ENCODE measurements at places on chromosomes 1 and 21.

DNA sequence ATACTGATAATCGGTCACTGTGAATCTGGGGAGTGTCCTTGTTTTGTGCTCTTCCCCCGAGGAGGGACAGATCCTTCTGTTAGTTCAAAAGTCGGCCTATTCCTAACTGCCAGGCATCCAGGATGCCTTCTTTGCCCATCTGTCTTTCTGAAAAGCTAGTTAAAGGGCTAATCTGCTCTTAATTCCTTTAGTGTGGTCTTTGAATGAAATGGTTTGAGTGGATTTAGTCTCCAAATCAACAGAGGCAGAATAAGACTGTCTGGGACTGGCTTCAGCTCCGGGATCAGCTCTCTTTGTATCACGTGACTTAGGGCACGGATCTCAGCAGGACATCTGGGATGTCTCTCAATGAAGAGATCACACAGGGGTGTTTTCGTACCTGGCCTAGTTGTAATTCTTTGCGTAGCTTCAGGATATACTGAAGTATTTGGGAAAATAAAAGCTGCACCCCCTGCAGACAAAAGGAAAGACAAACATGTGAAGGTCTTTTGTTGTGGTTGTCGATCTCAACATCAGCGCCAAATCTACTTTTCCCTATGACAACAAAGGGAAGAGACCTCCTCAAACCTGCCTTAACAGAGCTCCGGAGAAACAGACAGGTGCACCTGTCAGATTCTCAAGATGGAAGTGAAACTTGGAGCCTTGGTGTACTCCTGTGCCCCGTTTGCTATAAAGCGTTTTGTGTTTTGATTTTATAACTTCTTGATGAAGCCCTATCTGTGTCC lies 97.9 kb downstream of the ERG start:
- no peak for DNase-seq

DNA sequence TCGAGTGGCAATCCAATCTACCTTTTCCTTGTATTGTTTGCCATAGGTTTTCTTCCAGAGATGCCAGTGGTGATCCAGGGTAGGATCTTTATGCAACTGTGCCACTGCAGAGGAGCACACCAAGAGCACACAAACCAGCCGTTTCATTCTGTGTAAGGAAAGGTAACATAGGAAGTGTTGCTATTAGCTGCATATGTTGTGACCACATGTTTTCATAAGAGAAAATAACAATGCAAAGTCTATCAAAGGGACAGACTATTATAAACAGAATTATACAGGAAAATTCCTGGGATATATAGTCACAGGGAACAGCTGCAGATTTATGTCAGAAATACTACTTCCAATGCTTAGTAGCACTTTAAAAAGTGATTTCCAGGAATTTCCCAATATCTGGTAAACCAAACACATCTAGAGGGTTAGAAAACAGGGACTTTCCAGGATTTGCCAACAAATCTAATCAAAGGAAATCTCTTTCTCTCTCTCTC lies 919 bp downstream of the CTSS start:
- DNase-seq = peak; percentile 40

DNA sequence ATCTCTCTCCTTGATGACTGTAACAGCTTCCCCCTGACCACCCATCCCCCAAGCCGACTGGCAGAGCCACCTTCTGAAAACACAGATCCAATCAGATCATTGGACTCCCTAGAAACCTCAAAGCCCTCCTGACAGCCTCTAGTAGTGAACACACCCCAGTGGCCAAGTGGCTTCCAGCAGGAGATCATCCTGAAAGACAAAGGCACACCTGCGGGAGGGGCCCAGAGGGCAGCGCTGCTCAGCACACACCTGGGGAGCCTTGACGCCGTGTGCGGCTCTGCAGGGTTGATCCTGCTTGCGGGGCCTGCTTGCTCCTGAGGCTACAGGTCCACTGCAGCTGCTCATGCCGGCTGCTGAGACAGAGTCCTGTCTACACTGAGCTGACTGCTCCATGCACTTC lies 41.5 kb downstream of the SLC66A1 start:
- DNase-seq = no peak

- DNase-seq = no peak
These were observed 128.5 kb upstream of the RRP15 start for GRCh38 chr1:218156595-218156994.

- DNase-seq = peak; percentile 11
These were observed 70.8 kb downstream of the JAK1 start for GRCh38 chr1:64895500-64895899.

GRCh38 chr1:53553734-53554509 lies 94.7 kb downstream of the DMRTB1 start:
- DNase-seq = peak; percentile 83

DNA sequence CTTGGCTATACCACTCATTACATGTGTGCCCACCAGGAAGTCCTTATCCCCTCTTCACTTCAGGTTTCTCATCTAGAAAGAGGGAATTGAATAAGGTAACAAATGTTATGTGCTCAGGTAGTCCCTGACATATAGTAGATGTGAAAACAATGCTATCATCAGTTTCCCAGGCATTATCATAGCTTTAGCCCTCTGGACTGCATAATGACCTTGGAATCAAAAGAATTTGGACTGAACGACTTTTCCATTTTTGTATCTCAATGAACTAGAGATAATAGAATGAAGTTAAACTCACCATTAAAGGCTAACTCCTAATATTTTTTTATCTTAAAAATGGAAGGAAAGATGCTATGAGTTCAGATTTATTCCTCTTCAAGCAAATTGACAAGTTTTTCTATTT lies 304.1 kb upstream of the USP24 start:
- DNase-seq = no peak

GRCh38 chr1:206706806-206707366 lies 22.2 kb downstream of the MAPKAPK2 start:
- no peak for DNase-seq

DNA sequence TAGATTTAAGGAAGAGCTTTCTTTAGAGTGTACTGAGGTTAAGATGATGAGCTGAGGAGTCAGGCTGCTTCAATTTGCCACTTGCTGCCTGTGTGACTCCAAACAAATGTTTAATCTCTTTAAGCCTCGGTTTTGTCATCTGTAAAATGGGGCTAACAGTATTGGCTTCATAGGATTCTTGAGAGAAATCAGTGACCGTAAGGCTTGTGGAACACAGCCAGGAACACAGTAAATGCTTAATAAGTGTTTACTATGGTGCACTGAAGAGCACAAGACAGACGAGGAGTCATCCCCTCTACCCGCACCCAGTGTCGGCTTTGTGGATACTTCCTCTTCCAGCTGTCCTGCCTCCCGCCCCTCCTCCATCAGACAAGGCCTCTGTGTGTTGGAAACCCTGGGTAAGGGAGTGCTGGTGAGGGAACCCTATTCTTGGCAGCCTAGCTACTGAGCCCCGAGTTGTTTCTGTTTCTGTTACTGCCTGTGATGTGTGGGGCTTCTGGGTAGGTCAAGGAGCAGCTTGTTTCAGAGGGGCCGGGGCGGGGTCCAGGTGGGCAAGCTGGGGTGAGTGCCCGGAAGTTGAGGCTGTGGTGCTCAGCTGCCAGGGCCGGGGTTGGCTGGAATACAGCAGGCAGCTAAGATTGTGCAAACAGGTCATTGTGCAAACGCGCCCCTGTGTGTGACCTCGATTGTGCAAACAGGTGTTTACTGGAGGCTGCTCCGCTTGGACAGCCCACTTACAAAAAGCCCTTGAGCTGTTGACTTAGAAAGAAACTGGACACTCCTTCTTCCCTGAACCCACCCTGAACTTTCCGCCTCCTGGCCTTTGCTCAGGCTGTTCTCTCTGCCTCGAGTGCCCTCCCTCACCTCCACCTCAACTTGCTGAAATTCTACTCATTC lies 4.0 kb upstream of the CSF3R start:
- no peak for DNase-seq

GRCh38 chr1:206843626-206844025 lies 21.8 kb upstream of the IL20 start:
- no peak for DNase-seq

GRCh38 chr1:167022384-167022783 lies 33.3 kb downstream of the MAEL start:
- DNase-seq = no peak

- no peak for DNase-seq
These were observed 515.8 kb downstream of the PTPRU start for GRCh38 chr1:29752141-29752540.

GRCh38 chr1:167357305-167357704 lies 136.6 kb downstream of the POU2F1 start:
- no peak for DNase-seq

- no peak for DNase-seq
These were observed 25.4 kb upstream of the WDR26 start for GRCh38 chr1:224459966-224460365.

DNA sequence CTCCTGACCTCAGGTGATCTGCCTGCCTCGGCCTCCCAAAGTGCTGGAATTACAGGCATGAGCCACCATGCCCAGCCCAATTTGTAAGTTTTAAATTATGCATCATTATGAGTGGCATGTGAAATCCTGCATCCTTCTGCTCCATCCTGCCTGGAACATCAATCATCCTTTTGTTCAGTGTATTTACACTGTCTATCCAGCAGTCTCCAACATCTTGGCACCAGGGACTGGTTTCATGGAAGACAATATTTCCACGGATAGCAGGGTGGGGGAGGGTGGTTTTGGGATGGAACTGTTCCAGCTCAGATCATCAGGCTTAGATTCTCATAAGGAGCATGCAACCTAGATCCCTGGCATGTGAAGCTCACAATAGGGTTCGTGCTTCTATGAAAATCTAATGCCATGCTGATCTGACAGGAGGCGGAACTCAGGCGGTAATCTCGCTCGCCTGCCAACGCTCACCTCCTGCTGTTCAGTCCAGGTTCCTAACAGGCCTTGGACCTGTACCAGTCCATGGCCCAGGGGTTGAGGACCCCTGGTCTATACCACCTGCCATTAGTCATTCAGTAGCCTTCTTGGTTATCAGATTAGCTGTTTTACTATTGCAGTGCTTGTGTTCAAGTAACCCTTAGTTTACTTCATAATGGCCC lies 22.2 kb upstream of the TCEA3 start:
- DNase-seq = no peak

GRCh38 chr1:47223921-47224675 lies 7.9 kb downstream of the TAL1 start:
- no peak for DNase-seq
